ENCODE measurements at places on chromosomes 2 and 18. TPM values are rescaled to one million over a fixed set of nuclear protein-coding genes. Genes with fewer than 3 reads are reported as not detected.
A peak's percentile ranks its signal among the peaks of the same experiment; 100 is the strongest.

- no peak overlapping the region for H3K4me3 ChIP-seq
- no peaks in the 10 kb centered on the region for H3K4me1 ChIP-seq
- no peak overlapping the region for H3K27ac ChIP-seq
- H3K27me3 ChIP-seq: no peaks in the 10 kb centered on the region
- no peak for DNase-seq
- no peaks in the 10 kb centered on the region for H3K36me3 ChIP-seq
Observed at GRCh38 chr2:223285370-223286265, 233.6 kb downstream of the KCNE4 start.

- peaks cover 35% of the 10 kb centered on the region for H3K27me3 ChIP-seq
- H3K27ac ChIP-seq: peak overlapping the region; percentile 51
- H3K4me1 ChIP-seq: peaks cover 13% of the 10 kb centered on the region
- H3K36me3 ChIP-seq: no peaks in the 10 kb centered on the region
Observed at GRCh38 chr2:23489471-23490322, 104.7 kb downstream of the KLHL29 start.

- H3K27ac ChIP-seq: no peak overlapping the region
- no peaks in the 10 kb centered on the region for H3K4me1 ChIP-seq
- DNase-seq: no peak
- no peaks in the 10 kb centered on the region for H3K36me3 ChIP-seq
Observed at GRCh38 chr2:165173215-165173614, 30.6 kb downstream of the SCN3A start.

DNA sequence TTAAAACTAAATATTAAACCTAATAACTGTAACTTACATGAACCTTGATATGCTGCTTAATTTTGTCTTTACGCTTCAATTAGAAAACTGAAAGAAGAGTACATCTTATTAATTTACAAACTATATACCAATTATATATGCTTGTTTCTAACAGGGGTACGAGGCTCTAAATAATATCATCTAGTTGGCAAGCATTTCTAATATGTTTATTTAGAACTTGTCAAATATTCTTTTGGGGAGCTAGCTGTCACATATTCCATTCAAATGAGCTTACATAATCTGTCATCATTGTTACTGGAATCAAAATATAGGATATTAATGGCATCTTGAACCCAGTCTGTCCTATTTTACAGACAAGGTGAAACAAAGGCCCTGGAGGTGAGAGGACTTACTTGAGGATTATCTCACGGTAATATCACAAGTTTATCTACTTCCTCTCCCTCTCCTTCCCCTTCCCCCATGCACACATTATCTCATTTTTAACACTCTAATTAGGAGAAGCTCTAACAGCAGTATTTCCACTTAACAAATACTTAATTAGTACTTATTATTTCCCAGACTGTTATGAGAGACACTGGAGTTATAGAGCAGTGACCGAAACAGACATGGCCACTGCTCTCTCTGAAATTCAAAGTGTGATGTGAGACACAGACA lies 3.5 kb downstream of the PRKD3 start:
- no peak overlapping the region for H3K27ac ChIP-seq
- H3K36me3 ChIP-seq: peaks cover 5% of the 10 kb centered on the region
- H3K4me3 ChIP-seq: no peak overlapping the region
- no peak for DNase-seq

DNA sequence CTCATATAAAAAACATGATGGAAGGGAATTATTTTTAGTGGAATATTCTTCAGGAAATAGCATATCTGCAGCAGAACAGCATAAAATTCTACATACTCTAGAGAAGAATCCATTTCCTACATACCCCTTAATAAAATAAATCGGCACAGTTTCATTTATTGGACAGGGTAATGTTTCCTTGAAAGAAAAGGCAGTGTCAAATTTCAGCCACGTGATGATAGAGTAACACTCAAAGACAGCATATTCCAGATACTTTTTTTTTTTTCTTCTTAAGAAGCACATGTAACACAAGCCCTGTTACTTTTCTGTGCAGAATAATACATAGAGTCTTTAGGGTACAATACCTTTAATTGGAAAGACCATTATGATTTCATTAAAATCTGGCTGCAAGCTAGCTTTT lies 204.4 kb downstream of the SRBD1 start:
- H3K27me3 ChIP-seq: no peaks in the 10 kb centered on the region
- H3K36me3 ChIP-seq: peaks cover 5% of the 10 kb centered on the region
- H3K4me3 ChIP-seq: no peak overlapping the region
- H3K27ac ChIP-seq: no peak overlapping the region
- peaks cover 2% of the 10 kb centered on the region for H3K4me1 ChIP-seq

DNA sequence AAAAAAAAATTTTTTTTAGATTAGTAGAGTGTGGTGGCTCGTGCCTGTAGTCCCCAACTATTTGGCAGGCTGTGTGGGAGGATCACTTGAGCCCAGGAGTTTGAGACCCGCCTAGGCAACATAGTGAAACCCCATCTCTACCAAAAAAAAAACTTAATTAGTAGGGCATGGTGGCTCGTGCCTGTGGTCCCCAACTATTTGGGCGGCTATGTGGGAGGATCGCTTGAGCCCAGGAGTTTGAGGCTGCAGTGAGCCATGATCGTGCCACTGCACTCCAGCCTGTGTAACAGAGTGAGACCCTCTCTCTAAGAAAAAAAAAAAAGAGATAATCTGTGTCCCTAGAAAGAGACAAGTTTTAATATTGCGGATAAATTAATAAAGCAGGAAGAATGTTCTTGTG lies 8.8 kb downstream of the GPR55 start:
- H3K27me3 ChIP-seq: no peaks in the 10 kb centered on the region
- no peak overlapping the region for H3K4me3 ChIP-seq
- H3K4me1 ChIP-seq: peaks cover 48% of the 10 kb centered on the region
- DNase-seq: no peak
- no peaks in the 10 kb centered on the region for H3K36me3 ChIP-seq

DNA sequence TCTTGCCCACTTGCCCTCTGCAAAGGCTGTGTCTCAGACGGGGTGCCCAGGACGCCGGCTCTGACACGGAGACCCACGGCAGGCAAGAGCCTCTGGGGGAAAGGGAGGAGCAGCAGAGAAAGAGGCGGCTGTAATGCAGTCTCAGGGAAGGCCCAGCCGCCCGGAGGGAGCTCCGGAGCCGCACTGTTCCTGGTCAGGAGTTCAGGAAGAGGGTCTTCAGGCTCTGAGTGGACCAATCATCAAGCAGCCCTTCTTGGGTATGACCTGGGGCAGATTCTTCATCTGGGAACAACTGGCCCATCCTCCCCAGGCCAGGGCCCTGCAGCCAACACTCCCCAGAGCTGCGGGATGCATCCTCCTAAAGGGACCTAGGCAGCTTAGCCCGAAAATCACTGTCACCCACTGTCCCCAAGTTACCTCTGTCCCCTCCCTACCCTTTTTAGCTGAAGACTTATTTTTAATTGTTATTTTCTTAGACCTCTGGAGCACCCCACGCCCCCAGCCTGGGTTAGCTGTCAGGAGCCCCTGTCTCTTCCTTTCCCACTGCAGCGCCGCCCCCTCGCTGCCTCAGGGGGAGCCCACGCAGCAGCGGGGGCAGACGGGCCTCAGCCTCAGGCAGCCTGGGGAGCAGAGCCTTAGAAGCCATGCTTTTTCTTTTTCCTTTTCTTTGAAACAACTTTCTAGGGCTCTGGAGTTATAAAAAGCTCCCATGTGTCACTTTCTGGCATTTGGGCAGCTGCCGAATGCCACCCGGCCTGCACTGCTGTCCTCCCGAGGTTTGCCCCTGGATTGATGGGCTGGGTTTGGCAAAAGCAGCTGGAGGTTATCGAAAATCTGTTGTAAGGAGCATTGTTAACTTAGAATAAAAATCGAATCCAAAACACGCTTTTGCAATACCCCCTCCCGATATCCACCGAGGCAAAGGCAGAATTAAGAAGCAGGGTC lies 644 bp upstream of the NEU2 start:
- no peaks in the 10 kb centered on the region for H3K4me1 ChIP-seq
- H3K36me3 ChIP-seq: no peaks in the 10 kb centered on the region
- no peaks in the 10 kb centered on the region for H3K27me3 ChIP-seq
- DNase-seq: no peak

GRCh38 chr2:238106698-238107524 lies 6.8 kb downstream of the ESPNL start:
- H3K4me3 ChIP-seq: no peak overlapping the region
- peak overlapping the region; percentile 53 for H3K27ac ChIP-seq
- no peaks in the 10 kb centered on the region for H3K27me3 ChIP-seq
- H3K36me3 ChIP-seq: no peaks in the 10 kb centered on the region
- no peak for DNase-seq
- peaks cover 7% of the 10 kb centered on the region for H3K4me1 ChIP-seq

GRCh38 chr18:2654169-2654927 lies 1.2 kb upstream of the SMCHD1 start:
- peaks cover 3% of the 10 kb centered on the region for H3K36me3 ChIP-seq
- H3K4me3 ChIP-seq: peak overlapping the region; percentile 94
- H3K27ac ChIP-seq: peak overlapping the region; percentile 88
- no peak for DNase-seq

GRCh38 chr2:163731735-163732134 lies 4.1 kb downstream of the FIGN start:
- H3K4me3 ChIP-seq: no peak overlapping the region
- peaks cover 21% of the 10 kb centered on the region for H3K27me3 ChIP-seq
- DNase-seq: no peak
- H3K4me1 ChIP-seq: peaks cover 5% of the 10 kb centered on the region

- H3K36me3 ChIP-seq: no peaks in the 10 kb centered on the region
- no peaks in the 10 kb centered on the region for H3K27me3 ChIP-seq
- no peak overlapping the region for H3K27ac ChIP-seq
- H3K4me3 ChIP-seq: no peak overlapping the region
Observed at GRCh38 chr2:39991298-39991697, 212.2 kb upstream of the THUMPD2 start.

- DNase-seq: no peak
- H3K36me3 ChIP-seq: no peaks in the 10 kb centered on the region
- H3K4me3 ChIP-seq: no peak overlapping the region
- no peaks in the 10 kb centered on the region for H3K4me1 ChIP-seq
- no peaks in the 10 kb centered on the region for H3K27me3 ChIP-seq
- H3K27ac ChIP-seq: no peak overlapping the region
Observed at GRCh38 chr18:40866013-40866645, 1088.9 kb upstream of the PIK3C3 start.

GRCh38 chr18:35050705-35051195 lies 9.5 kb downstream of the MAPRE2 start:
- peak overlapping the region; percentile 82 for H3K4me3 ChIP-seq
- H3K27me3 ChIP-seq: no peaks in the 10 kb centered on the region
- peaks cover 41% of the 10 kb centered on the region for H3K4me1 ChIP-seq
- peak overlapping the region; percentile 85 for H3K27ac ChIP-seq
- no peak for DNase-seq
- no peaks in the 10 kb centered on the region for H3K36me3 ChIP-seq

- peaks cover 4% of the 10 kb centered on the region for H3K4me1 ChIP-seq
- DNase-seq: no peak
- H3K36me3 ChIP-seq: no peaks in the 10 kb centered on the region
- peaks cover 30% of the 10 kb centered on the region for H3K27me3 ChIP-seq
- no peak overlapping the region for H3K4me3 ChIP-seq
- no peak overlapping the region for H3K27ac ChIP-seq
Observed at GRCh38 chr2:45636008-45636407, 15.5 kb upstream of the PRKCE start.

GRCh38 chr2:233468741-233469110 lies 97.9 kb downstream of the USP40 start:
- H3K36me3 ChIP-seq: peaks cover 89% of the 10 kb centered on the region
- no peaks in the 10 kb centered on the region for H3K27me3 ChIP-seq
- DNase-seq: no peak
- peak overlapping the region; percentile 64 for H3K27ac ChIP-seq
- peaks cover 5% of the 10 kb centered on the region for H3K4me1 ChIP-seq

DNA sequence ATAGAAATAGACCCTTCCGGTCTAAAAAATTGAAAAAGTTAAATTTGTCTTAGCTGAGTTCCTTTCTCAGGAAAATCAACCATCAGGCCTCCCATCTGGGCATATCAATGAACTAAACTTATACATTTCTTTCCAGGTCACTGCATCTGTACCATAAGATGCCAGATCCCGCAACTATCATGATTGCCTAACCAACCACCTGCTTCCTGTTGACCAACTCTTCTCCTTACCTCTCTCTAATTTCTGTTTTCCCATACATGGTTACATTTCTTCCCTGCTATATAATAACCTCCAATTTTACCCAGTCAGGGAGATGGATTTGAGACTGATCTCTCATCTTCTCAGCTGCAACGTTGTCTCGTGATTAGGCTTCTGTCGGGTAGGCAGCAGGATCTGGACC lies 228.7 kb downstream of the FSIP2 start:
- peaks cover 2% of the 10 kb centered on the region for H3K36me3 ChIP-seq
- H3K27me3 ChIP-seq: no peaks in the 10 kb centered on the region
- no peak overlapping the region for H3K27ac ChIP-seq
- no peak overlapping the region for H3K4me3 ChIP-seq
- no peak for DNase-seq

- H3K27ac ChIP-seq: no peak overlapping the region
- H3K4me1 ChIP-seq: no peaks in the 10 kb centered on the region
- H3K27me3 ChIP-seq: no peaks in the 10 kb centered on the region
- DNase-seq: no peak
Observed at GRCh38 chr2:137249463-137250130, 484.3 kb downstream of the THSD7B start.

- H3K27me3 ChIP-seq: peaks cover 11% of the 10 kb centered on the region
- H3K27ac ChIP-seq: no peak overlapping the region
- no peaks in the 10 kb centered on the region for H3K36me3 ChIP-seq
- no peak for DNase-seq
Observed at GRCh38 chr2:22901471-22902179, 483.4 kb upstream of the KLHL29 start.

DNA sequence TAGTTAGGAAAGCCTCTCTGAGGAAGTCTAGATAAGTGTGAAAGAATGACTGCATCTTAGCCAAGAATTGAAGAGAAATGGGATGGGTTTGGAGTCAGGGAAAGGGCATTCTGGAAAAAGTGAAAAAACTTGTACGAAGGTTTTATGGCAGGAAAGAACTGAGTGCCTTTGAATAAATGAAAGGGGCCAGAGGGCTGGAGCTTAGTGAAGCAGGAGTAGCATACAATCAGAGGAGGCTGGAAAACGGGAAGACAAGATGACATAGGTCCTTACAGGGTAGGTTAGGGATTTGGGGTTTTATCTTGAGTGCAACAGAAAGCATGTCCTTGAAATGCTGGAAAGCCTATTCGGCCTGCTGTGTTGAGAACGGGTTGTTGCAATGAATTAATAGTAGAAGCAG lies 152.6 kb upstream of the RND3 start:
- no peaks in the 10 kb centered on the region for H3K4me1 ChIP-seq
- DNase-seq: no peak
- no peak overlapping the region for H3K4me3 ChIP-seq
- no peak overlapping the region for H3K27ac ChIP-seq
- no peaks in the 10 kb centered on the region for H3K36me3 ChIP-seq
- no peaks in the 10 kb centered on the region for H3K27me3 ChIP-seq

- H3K27ac ChIP-seq: peak overlapping the region; percentile 24
- H3K27me3 ChIP-seq: peaks cover 12% of the 10 kb centered on the region
- peak; percentile 51 for DNase-seq
- no peak overlapping the region for H3K4me3 ChIP-seq
Observed at GRCh38 chr2:149160701-149161217, 122.3 kb downstream of the LYPD6B start.

GRCh38 chr18:31042406-31043181 lies at the start of gene DSC3:
Gene DSC3, minus strand, starts transcription at chr18:31042742. Its CDS starts 82 bp downstream, at chr18:31042660.
- H3K27me3 ChIP-seq: peaks cover 41% of the 10 kb centered on the region
- no peak for DNase-seq
- peaks cover 4% of the 10 kb centered on the region for H3K4me1 ChIP-seq
- no peaks in the 10 kb centered on the region for H3K36me3 ChIP-seq

- no peak overlapping the region for H3K4me3 ChIP-seq
- DNase-seq: no peak
- H3K36me3 ChIP-seq: no peaks in the 10 kb centered on the region
- peaks cover 15% of the 10 kb centered on the region for H3K4me1 ChIP-seq
Observed at GRCh38 chr2:239378021-239378917, 22.6 kb downstream of the HDAC4 start.

DCC gene
- total RNA-seq: not detected

SPDYA gene
- total RNA-seq: 2.1 TPM

COLEC12 gene
- total RNA-seq: not detected

SERPINB2 gene
- total RNA-seq: 1.5 TPM

CCDC141 gene
- total RNA-seq: 27.0 TPM

RAD51AP2 gene
- not detected for total RNA-seq

TET3 gene
- 30.5 TPM for total RNA-seq

MOGAT1 gene
- not detected for total RNA-seq

SERPINB11 gene
- not detected for total RNA-seq
